ENCODE measurements at places on chromosomes 5 and 9.

- peak; percentile 37 for DNase-seq
These were observed 21.0 kb upstream of the HEMGN start for GRCh38 chr9:97958812-97959511.

DNA sequence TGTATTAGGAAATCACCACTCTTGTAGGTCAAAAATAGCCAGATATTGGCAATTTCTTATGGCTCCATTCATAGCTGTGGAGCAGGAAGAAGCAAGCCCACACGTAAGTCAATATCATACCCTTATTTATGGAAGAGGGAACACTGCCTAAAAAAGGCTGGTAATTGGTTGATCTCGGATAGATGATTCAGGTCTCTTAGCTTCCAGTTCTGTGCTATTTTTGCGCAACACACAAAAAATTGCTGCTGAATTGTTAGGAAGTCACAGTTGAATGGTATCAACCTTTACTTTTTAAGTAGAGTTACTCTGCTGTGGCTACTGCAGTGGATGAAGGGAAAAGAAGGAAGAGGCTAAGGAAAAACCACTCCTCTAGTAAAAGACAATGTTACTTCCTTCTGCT, 168.8 kb downstream of the ARHGAP26 start:
- no peak for DNase-seq

- peak; percentile 75 for DNase-seq
These were observed 36.3 kb downstream of the ERGIC1 start for GRCh38 chr5:172870291-172870714.

DNA sequence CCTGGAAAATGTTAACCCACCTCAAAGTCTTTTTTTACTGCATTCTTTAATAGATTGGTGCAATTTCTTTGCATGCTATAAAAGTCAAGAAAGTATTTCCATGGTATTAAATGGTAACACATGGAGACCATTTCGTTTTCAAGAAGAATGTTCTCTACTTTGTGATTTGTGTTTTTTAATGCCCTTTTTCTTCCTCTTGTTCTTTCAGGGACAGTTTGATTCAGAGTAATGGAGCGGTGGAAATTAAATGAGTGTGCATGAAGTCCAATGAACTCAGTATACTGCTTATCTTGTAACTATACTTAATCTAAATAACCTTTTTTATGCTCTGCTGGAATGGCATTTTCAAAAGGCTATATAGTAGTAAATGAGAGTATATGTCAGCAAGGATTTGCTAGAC, 507.0 kb upstream of the CDH6 start:
- DNase-seq = no peak

DNA sequence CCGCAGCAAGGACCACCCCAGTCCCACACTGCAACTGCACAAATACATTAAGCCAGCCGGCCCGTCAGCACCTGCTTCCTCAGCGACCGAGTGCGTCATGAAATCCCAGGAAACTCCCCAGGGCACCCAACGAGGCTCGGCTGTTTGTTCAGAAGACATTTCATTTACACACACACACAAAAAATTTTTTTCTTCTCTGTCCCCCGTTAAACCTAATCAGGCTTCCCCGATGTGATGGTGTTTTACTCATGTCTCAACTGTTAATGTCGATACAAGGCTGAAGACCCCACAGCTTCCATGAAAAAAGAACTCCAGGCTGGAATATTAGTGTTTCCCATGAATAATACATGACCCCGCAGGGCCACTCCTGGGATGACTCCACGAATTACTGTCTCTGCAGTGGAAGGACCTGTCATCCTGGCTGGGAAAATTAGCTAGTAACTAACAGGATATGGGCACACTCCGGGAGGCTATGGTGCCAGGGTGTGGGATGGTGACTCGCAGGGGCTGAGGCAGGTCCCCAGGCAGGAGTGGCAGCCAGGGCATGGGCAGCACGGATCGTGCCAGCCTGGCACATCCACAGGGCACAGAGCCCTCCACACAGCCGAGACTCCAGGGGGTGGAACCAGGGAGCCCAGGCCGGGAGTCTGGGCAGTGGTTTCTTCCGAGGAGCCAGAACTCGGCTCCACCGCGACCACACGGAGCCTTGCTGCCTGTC, 102.4 kb downstream of the VAV2 start:
- DNase-seq = peak; percentile 34

DNA sequence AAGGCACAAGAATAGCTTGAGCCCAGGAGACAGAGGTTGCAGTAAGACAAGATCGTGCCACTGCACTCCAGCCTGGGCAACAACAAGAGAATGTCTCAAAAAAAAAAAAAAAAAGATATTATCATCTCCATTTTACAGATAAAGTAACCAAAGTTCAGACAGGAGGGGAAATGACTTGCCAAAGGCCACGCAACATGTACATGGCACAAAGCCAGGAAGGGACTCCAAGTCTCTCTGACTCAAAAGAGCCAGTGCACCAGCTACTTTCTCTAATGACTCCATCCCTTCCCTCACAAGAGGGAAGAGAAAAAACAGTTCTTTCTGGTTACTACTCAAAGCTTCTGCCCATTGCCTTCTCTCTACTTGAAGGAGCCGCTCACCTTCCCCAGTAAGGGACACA, 34.1 kb downstream of the SIL1 start:
- no peak for DNase-seq

GRCh38 chr5:88558366-88558765, 289.7 kb upstream of the TMEM161B start:
- DNase-seq = no peak

DNA sequence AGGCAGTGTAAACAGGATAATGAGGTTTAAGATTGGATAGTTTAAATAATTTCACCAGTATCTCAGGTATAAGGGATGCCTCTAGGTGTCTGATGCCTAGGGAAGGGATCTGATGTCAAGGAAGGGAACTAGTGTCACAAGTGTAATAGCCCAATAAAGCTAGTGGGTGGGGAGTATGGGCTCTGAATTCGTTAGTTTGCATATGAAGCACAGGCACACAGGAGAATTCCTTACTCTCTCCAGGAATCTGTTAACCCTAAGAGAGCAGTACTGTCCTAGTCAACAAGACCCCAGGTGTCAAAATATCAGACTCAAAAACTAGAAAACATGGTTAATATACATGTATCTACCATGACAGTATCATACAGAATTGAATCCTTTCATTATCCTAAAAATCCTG, 352.5 kb upstream of the CYLC2 start:
- no peak for DNase-seq

- DNase-seq = no peak
These were observed 2149.4 kb upstream of the ACO1 start for GRCh38 chr9:30235068-30235467.

- no peak for DNase-seq
These were observed 23.4 kb downstream of the URM1 start for GRCh38 chr9:128394379-128395168.

GRCh38 chr5:57338068-57338867, 144.3 kb downstream of the ACTBL2 start:
- no peak for DNase-seq

DNA sequence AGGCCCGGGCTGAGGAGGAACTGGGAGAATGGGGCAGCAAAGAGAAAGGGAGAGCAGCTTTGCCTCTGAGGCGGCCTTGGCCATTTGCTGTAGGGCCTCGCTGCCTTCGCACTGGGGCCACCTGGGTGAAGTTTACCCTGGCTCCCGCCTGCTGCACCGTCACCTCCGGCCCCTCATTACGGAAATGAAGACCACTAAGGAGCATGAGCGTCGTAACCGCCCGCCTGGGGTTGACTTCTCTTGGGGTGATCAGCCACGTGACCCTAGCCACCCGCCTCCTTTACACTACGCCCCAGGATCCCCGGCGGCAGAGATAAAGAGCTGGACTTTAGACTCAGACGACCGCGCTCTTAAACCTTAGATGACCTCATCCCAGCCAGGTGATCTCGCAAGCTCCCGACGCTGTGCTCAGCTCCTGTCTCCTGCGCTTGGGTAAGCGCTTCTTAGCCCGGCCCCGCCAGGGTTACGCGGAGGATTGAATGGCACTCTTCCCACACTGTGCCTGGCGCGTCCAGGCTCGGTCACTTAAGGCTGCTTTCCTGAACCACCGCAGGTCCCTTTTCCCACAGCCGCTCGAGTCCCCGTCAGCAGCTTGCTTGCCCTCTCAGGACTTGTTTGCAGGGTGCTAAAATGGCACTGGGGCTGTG, 107.9 kb upstream of the LARP1 start:
- peak; percentile 42 for DNase-seq

DNA sequence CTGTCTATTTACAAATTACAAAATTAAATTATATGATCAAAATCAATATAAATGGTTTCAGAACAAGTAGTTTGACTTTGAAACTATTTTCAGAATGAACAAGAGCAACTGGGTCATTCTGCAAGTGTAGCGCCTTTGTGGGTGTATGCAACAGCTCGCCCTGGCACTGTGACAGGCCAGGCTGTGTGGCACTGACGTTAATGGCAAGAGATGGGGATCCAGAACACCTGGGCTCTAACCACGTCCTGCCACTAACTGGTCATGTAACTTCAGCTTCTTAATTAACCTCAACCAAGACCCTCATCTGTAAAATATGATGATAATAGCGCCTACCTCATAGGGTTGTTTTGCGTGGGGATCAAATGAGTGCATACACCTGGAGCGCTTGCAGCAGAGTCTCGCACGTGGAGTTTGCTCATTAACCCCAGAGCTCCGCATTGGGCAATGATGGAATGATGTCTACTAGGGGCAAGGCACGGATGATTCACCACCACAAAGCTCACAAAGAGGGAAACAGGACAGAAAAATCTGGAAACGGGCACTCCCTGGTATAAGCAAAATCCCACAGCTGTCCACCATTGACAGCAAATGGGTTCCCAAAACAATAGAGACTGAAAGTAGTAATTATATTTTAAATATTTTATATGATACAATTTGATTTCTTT, 639.4 kb downstream of the SEMA5A start:
- DNase-seq = peak; percentile 22

GRCh38 chr5:82522897-82523296, 244.7 kb upstream of the RPS23 start:
- DNase-seq = no peak

DNA sequence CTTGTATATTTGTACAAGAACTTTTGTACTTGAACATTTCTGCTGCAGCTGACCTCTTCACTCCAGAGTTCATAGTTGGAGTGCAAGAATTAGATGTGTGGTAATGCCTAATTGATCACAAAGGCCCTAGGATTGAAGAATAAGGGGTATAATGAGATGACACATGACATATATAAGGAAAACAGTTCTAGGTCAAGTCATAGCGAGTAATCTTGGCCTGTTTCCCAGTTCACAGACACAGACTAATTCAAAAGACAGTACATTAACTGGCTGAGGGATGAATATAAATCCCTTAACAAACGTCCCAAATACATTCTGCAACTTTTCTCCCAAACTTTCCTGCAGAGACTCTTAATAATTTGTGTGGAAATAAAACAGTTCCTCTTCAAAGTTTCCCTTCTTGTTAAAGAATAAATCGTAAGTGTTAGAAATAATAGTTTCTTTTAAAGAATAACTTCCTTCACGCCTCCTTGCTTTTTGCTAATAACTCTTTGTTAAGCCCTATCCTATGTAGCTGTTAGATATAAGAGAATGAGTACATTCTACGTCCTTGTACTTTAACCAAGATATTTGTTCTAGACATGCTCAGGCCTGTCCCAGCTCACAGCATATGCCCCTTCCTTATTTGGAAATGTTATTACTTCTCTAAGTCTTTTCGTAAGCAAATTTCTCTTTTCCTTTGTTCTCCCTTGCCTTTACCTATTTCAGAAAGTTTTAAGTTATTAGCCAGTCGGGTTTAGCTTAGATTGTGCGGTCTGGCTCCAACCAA, 556.4 kb upstream of the CTNND2 start:
- no peak for DNase-seq

DNA sequence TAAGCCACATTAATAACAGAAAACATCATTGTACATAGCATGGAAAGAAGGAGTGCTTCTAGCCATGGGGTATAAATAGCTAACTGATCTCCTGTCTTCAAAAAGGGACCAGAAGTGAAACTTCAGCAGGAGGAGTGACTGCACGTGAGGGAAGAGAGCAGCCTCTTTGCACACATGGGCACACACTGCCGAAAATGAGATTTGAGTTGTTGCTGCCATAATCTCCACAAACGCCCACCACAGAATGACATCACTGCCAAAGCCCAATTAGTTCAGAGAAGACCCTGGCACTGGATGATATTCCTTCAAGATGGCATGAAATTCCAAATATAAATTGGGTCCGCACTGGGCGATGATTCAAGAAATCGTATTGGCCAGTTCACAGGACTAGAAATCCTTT, 238.9 kb upstream of the NR4A3 start:
- no peak for DNase-seq

DNA sequence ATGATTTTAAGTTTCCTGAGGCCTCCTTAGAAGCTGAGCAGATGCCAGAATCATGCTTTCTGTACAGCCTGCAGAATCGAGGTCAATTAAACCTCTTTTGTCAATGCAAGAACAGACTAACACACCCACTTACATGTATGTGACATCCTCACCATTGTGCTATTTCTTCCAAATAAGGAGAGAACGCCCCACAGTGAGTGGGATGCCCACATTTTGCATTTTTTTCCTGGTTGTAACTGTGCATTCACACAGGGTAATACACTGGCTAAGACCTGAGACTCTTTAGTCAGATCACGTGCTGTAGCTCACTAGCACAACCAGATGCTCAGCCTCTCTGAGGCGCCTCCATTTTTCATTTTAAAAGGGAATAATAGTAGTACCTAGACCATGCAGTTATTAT, 4.4 kb upstream of the CEMIP2 start:
- no peak for DNase-seq

DNA sequence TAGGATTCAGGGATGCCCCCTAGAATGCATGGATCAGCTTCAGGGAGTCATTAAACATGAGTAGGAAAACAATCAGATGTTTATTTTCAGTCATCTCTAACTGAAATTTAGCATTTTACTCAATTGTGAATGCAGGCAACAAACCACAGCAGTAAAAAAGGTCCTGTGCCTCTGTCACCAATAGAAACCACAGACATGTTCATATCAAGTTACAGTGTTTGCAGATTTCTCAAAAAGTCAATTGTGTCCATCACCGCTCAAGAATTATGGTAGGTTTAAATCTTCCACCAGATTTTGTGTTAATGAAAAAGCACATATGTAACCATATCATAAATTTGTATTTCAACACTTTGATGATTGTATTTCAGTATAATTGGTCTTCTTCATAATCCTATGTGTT, 68.4 kb upstream of the SLC1A1 start:
- DNase-seq = no peak

- DNase-seq = no peak
These were observed 364.2 kb downstream of the NNT start for GRCh38 chr5:43967165-43967564.

- DNase-seq = peak; percentile 64
These were observed 983 bp downstream of the GCNT1 start for GRCh38 chr9:76459694-76460635.

GRCh38 chr5:177071666-177072385, 14.9 kb upstream of the FGFR4 start:
- DNase-seq = peak; percentile 75

- no peak for DNase-seq
These were observed 113.2 kb upstream of the SNX2 start for GRCh38 chr5:122661496-122662180.

DNA sequence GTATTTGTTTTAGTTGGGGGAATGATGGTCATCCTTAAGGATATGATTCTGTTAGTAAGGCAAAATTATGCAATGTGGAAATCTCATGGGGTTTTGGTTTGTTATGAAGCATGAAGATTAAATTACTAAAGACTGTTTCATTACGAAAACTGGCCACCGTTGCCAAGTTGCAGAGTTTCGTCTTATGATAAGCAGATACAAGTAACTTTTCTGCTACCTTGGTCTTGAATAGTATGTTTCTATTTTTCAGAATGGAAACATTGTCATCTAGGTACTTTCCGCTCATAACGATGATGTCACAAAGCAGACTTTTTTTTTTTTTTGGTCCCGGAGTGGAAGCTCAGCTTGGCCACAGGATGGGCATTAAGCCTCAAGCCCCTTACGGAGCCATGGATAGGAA, 4.2 kb downstream of the CCNI2 start:
- peak; percentile 78 for DNase-seq

Data from AG20443 (cell line).